Activated naive CD8-positive, alpha-beta T cell treated with anti-CD3 and anti-CD28 coated beads, Interleukin-2, amount 50 U/mL, for 16 hours (primary cell): ENCODE measurements at places on chromosomes 7 and 10.

DNA sequence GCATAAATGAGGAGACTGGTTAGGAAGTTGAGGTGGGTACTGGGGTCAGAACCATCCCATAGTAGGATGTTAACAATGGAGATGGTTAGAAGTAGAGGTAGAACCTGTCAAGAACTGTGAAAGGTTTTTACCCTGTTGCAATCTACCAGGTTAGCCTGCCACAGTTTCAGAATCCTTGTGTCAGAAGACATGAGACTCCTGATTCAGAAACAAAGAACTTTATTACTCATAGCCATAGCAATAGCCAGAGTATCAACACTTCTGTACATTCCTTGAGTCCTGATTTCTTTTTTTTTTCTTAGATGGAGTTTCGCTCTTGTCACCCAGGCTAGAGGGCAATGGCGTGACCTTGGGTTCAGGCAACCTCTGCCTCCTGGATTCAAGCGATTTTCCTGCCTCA, 200.9 kb downstream of the GRM3 start:
- no peak for DNase-seq

- no peak for DNase-seq
Measured at GRCh38 chr10:120349069-120349468, 108.0 kb upstream of the PLPP4 start.

DNA sequence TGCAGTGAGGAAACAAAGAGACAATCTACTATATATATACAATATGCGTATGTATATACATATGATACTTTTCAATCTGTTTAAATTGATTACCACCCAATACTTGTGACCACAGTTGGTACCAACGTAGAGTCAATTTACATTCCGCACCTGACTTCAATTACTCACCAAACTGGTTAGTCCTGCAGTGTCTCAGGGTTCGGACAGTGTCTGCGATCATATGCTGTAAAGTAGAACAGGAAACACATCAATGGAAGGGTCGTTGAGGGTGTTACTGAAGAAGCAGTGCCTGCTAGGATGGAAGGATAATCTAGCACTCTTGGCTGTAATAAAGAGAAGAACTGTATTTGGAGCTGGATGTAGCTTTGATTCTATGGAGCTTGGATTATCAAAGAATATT, 179.7 kb upstream of the CDCA7L start:
- no peak for DNase-seq

- DNase-seq = no peak
Measured at GRCh38 chr10:52064084-52064845, 249.8 kb upstream of the DKK1 start.

DNA sequence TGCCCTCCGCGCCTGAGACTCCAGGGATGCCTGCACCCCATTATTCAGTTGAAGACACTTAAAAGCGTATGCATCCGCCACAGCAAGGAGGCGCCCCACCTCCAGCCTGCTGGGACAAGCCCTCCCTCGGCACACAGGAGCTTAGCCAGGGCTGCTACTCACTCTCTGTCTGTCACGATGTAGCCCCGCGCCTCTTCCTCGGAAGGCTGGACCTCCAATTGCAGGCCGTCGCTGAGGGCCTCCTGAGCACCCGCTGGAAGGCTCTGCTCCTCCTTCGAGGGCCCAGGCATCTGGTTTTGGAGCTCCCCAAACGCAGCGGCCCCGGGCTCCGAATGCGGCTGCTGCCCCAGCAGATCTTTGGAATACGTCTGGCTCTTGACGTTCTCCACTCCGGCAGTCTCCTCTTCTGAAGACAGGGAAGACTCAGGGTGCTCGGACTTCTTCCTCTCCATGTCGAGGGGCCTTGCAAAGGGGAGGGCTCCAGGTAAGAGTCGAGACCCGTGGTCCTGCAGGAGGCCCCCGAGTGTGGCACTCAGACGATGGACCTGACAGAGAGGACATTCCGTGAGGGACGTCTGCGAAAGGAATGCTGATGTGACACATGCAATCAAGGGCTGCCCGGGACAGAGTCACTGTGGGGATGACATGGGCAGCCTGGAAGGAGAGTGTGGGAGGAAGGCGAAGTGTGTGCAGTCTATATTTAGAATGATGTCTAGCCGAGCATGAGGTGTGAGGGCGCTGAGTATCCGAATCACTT, 453.9 kb downstream of the PTPRN2 start:
- no peak for DNase-seq

DNA sequence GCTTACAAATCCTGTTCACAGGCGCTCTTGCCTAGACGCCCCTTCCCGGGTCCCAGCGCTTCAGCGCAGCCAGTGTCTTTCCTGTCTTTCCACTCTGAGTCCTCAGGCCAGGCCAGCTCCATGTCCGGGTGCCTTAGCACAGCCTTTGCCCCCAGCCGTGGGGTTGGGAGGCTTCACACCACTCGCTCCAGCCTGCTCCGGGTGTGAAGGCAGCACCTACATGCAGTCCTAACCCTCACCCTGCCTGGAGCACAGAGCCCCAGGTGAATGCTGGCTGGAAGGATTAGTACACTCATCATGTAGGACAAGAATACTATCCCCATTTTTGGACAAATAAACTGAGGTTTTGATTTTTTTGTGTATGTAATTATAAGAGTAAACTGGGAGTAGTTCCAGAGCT, 81.7 kb upstream of the TMEM72 start:
- DNase-seq = no peak

DNA sequence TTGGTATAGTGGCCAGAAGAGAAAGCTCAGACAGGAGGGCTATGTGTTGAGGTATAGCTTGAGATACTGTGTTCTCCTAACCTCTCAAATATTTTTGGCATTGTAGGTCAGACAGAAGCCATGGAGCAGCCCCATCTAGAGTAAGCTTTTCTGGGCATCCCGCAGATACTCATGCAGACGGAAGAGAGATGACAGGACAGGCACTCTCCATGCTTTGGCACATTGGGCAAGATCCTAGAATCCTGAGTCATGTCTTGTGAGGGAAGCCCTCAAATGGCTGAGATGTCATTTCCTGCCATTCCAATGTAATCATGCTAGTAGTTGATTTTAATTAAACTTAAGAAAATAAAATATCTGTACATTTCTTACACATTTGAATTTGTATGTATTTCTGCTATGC, 16.8 kb upstream of the KIF20B start:
- no peak for DNase-seq

GRCh38 chr10:50439187-50439586, 184.6 kb downstream of the SGMS1 start:
- no peak for DNase-seq

DNA sequence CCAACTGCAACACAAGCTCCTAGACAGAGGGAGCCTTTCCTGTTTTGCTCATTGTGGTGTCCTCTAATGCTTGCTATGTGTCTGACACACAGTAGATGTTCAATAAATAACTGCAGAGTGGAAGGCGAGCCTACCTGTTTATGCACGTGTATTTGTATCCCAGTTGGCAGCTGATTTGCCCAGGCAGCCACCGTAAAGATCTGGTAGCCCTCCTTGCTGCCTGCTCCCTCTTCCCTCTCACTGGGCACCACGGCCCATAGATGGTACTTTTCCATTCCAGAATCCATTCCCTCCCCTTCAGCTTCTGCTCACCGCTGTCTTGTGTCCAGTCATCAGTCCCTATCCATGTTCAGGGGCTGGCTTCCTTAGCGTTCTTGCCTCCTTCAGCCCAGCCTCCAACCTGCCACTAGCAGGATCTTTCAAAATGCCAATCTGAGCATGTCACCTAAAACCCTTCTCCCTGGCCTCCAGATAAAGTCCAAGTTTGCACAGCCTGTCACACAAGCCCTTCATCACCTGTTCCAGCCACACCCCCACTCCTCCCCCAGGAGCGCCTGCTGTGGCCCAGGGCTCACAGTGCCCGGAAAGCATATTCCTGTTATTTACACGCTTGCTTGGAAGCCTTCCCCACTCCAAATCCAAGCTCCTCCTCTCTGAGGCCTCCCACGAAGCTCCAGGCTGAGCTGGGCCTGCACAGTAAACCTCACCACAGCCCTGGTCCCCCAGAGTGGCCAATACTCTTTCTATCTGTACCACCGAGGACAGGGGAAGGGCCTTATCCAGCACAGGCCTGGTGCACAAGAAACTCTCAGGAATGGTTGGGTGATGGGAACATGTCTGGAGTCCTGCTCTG, 21.0 kb downstream of the ZCCHC24 start:
- DNase-seq = no peak

- no peak for DNase-seq
Measured at GRCh38 chr7:16416289-16417282, 4.8 kb downstream of the CRPPA start.

- DNase-seq = no peak
Measured at GRCh38 chr10:65570143-65571010, 1355.5 kb upstream of the LRRTM3 start.

GRCh38 chr7:73702665-73703064, 16.8 kb downstream of the STX1A start:
- no peak for DNase-seq

- no peak for DNase-seq
Measured at GRCh38 chr7:37275078-37275710, 173.5 kb downstream of the ELMO1 start.

GRCh38 chr7:76273503-76273902, 29.0 kb upstream of the HSPB1 start:
- DNase-seq = no peak

GRCh38 chr7:67588631-67589030, 592.0 kb downstream of the TYW1 start:
- DNase-seq = no peak

- no peak for DNase-seq
Measured at GRCh38 chr10:112952282-112953173, 2.5 kb downstream of the TCF7L2 start.

- DNase-seq = no peak
Measured at GRCh38 chr10:21458126-21458871, 67.2 kb downstream of the SKIDA1 start.
